Naive thymus-derived CD8-positive, alpha-beta T cell (primary cell): ENCODE measurements at places on chromosomes 5 and 9. TPM values are rescaled to one million over a fixed set of nuclear protein-coding genes. Genes with fewer than 3 reads are reported as not detected.

GRCh38 chr5:55603922-55604321 lies 69.2 kb upstream of the PLPP1 start:
- H3K36me3 ChIP-seq = no peaks in the 10 kb centered on the region
- H3K27ac ChIP-seq = no peak overlapping the region
- H3K4me3 ChIP-seq = no peak overlapping the region
- no peaks in the 10 kb centered on the region for H3K27me3 ChIP-seq
- H3K4me1 ChIP-seq = peaks cover 25% of the 10 kb centered on the region

- DNase-seq = no peak
- no peaks in the 10 kb centered on the region for H3K36me3 ChIP-seq
- peaks cover 65% of the 10 kb centered on the region for H3K27me3 ChIP-seq
- no peak overlapping the region for H3K4me3 ChIP-seq
Observed at GRCh38 chr5:80039650-80040049, 4.5 kb downstream of the THBS4 start.

GRCh38 chr5:122985954-122986721 lies 50.4 kb downstream of the PPIC start:
- H3K4me3 ChIP-seq = no peak overlapping the region
- H3K36me3 ChIP-seq = no peaks in the 10 kb centered on the region
- no peak for DNase-seq

Gene ADGRV1
- polyA plus RNA-seq = 0.37 TPM

DNA sequence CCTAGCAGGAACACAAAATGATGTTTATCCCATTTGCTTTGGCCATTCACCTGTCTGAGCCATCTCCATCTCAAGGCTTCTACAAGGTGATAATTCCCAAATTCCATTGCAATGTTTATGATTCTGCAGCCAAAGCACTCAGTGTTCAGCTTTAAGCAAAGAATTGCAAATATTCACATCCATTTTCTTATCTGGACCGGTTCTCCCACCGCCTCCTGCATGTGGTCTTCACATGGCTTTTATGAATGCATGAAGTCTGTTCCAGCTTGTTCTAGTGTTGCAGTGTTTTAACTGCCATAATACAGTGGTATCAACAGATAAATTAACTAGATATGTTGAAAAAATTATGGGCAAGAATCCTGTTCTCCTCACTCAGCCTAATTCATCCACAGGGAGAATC lies 443.0 kb upstream of the KLF4 start:
- no peaks in the 10 kb centered on the region for H3K36me3 ChIP-seq
- no peaks in the 10 kb centered on the region for H3K4me1 ChIP-seq
- no peak for DNase-seq
- H3K27me3 ChIP-seq = no peaks in the 10 kb centered on the region
- no peak overlapping the region for H3K27ac ChIP-seq

GRCh38 chr9:77028478-77028877 lies 9.0 kb downstream of the FOXB2 start:
- no peaks in the 10 kb centered on the region for H3K36me3 ChIP-seq
- DNase-seq = no peak
- no peaks in the 10 kb centered on the region for H3K4me1 ChIP-seq
- no peak overlapping the region for H3K27ac ChIP-seq
- H3K4me3 ChIP-seq = no peak overlapping the region

Gene PALM2AKAP2
- not detected for polyA plus RNA-seq

Gene SLC34A3
- polyA plus RNA-seq = not detected

Gene CCDC152
- polyA plus RNA-seq = 4.0 TPM

Gene LRRC26
- not detected for polyA plus RNA-seq

- no peaks in the 10 kb centered on the region for H3K27me3 ChIP-seq
- no peak overlapping the region for H3K27ac ChIP-seq
- H3K4me1 ChIP-seq = no peaks in the 10 kb centered on the region
Observed at GRCh38 chr5:15700373-15700772, 200.4 kb downstream of the FBXL7 start.
